Transverse colon (tissue), 4 donors: ENCODE measurements at places on chromosomes 7 and 10.

DNA sequence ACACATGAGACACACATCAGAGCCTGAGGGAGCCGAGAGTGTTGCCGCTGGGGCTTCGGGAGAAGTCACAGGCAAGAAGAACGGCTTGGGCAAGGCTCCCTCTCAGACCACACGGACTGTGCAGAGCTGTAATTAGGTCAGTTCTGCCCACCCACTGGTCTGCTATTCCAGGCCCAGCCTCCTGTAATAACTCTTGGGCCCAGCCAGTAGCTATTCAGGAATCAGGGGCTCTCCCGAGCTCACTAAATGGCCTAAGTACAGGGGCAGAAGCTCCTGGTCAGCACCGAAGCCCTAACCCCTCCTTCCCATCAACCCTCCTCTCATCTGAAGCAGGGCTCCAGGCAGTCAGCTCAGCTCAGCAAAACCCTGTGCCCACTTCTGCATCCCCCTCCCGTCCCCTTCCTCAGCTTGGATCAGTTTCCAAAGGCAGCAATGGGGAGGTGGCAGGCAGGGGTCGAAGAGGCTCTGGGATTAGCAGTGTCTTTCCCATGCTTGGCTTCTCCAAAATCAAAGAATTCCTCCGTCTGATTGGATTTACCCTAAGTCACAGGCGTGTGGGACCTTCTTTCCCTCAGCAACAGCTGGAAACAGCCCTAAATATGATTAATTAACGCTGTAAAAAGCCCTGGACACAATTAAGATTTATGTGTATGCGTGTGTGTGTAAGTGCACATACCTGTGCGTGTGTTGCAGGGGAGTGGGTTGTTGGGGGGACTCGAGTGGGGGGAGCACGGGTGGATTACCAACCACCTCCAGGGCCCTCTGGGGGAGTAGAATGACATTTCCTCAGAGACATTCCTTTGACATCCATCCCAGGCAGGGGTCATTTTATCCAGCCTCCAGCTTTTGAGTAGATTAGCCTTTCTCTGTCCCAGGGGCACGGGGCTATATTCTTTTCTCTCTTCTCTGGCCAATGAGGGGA lies 48.4 kb upstream of the BTRC start:
- no peak for DNase-seq

DNA sequence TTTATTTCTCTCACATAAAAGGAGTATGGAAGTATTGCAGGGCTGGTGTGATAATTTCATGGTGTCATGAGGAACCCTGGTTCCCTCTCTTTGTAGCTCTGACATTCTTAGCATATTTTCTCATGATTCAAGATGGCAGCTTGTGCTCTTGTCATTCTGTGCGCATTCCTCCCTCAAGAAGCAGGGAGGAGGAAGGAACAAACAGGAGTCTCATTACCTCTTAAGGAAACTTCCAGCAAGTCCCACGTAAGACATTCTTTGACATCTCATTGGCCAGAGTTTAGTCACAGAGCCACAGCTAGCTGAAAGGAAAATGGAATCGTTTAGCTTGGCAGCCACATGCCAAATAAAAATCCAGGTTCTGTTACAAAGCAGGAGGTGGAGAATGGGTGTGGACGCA lies 546.8 kb downstream of the LRMDA start:
- no peak for DNase-seq

DNA sequence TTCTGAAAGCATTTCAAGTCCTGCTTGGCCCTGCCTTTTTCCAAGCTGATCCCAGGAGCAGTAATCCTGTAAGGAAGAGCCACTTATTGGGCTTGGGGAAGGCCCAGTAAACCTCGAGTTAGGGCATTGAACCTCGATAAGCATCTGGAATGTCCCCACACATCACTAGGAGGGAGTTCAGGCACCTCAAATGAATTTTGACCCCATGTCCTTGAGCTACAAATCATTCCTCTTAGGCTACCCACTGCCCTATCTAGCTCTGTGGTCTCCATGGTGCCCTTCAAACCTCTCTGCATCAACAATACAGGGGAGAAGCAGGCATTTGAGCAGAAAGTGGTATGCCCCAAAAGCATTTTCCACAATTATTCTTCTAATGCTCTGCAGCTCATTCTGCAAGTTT lies 33.7 kb downstream of the ZNF503 start:
- no peak for DNase-seq

DNA sequence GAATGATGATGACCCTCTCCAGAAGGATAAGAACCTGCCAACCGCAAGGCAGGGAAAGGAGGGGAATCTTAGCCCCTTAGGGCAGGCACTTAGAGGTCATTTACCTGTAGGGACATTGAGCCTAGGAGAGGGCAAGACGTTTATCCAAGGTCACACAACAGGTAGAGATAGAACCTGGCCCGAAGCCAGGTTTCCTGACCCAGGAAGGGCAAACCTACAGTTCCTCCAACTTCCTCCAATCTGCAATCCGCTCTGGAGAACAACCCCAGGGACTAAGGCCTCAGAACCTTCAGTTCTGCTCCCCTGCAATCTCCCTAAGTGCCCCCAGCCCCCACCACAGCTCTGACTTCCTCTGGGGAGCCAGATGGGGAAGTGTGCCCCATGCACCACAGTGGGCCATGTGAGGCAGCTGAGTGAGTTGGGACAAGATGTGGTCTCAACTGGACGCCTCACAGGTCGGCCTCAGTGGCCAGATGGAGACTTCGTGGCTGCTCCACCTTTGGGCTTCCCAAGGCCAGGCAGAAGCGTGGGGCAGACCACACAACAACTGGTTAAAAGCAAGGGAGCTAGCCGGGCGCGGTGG lies 1.4 kb upstream of the PSAP start:
- DNase-seq = peak; percentile 46

GRCh38 chr10:97921581-97922021 lies 72.0 kb downstream of the GOLGA7B start:
- DNase-seq = no peak

- peak; percentile 15 for DNase-seq
These were observed 819 bp downstream of the HYCC1 start for GRCh38 chr7:23012908-23013714.
